ENCODE measurements at places on chromosomes 4 and X. TPM values are rescaled to one million over a fixed set of nuclear protein-coding genes. Genes with fewer than 3 reads are reported as not detected.

The RNF150 gene
- 2.6 TPM for total RNA-seq

The WDR17 gene
- 0.53 TPM for total RNA-seq

The GJB1 gene
- total RNA-seq, result not detected

The TMEM164 gene
- total RNA-seq, result 19.7 TPM

The CCDC149 gene
- 4.6 TPM for total RNA-seq

The TMEM47 gene
- 20.2 TPM for total RNA-seq

The ELF2 gene
- total RNA-seq, result 16.7 TPM

The AFP gene
- 1.2 TPM for total RNA-seq

The PNMA6A gene
- total RNA-seq, result 2.3 TPM

The RBMXL3 gene
- not detected for total RNA-seq

The GLRA3 gene
- not detected for total RNA-seq

Data from myometrial cell (primary cell).